ENCODE measurements at places on chromosomes 1 and 21.

GRCh38 chr21:46188226-46189212, 4.3 kb upstream of the SPATC1L start:
- no peak for DNase-seq

DNA sequence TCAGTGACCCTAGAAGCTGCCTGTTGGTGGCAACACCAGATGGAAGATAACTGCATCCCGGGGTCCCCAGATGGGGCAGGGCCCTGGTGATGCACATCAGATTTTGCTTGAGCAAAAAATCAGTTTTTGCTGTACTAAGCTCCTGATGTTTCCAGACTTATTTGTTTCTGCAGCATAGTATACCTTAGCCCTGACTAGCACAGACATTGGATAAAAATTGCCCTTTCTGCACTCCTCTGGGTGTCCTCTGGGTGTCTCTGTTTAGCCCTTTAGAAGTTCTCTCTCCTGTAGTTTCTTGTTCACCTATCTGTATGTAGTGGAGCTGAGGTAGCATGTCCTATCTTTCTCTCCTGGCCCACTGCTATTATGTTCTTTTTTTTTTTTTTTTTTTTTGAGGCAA, 30.3 kb upstream of the PLA2G2C start:
- DNase-seq, result no peak

DNA sequence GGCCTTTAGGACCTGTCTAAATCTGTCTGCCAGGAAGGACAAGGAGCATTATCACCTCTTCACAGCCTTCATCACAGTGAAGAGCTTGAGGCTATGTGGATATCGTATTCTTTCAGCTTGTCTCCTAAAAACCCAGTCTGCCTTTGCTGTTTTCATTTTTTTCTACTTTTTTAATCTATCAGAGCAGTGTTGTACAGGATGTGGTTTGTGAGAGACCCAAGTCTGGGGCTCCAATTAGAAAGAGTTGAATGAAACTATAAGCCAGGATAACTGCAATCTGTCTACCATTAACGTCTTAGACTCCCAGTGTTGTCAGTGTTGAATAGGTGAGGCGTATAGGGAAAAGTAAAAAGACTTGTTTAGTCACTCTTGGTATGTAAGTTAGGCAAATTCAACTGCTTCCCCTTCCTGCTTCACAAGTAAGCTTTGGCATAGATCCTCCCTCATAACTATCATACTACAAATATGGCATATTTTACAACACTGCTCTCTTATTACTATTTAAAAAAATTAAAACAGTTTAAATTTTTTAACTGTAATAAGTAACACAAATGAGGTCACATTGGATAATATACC, 1225.8 kb upstream of the PRMT6 start:
- no peak for DNase-seq

DNA sequence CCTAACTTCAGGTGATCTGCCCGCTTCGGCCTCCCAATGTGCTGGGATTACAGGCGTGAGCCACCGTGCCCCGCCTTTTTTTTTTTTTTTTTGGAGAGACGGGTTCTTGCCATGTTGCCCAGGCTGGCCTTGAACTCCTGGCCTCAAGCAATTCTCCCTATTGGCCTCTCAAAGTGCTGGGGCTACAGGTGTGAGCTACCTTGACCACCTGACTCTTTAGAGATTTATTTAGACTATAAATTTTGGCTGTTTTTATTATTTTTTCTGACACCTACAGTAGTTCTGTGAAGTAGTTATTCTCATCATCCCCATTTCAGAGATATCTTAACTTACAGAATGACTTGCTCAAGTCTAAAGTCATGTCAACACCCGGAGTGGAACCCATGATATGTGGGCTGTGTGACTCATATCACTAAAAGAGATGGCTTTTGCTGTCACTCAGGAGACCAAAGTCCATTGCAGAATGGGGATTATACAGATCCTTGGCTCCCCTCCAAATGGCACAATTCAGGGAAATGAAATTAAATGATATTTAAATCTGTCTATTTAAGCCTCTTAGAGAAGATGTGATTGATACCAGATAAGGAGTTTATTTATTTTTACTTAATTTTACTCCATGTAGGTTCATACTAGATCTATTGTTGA, 93.2 kb downstream of the CTH start:
- DNase-seq, result no peak

GRCh38 chr1:40143891-40144575, 17.2 kb upstream of the RLF start:
- peak; percentile 44 for DNase-seq

DNA sequence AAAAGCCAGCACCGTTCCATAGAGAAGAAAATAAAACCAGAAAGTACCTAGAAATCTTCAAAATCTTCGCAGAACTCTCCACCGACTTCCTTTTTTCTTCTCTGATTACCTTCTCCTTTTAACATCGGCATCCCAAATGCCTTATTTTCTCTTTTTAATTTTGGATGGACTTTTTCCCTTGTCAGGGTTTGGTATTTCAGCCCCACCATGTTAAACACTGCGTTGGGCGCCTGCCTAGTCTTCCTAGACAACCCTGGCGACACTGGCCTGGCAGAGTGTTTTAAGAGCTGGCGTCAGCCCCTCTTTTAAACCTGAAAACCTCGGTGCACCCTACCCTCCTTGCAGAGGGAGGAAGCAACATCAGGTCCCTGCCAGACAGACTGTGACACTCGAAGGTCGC, 66.0 kb upstream of the EFHD2 start:
- no peak for DNase-seq

DNA sequence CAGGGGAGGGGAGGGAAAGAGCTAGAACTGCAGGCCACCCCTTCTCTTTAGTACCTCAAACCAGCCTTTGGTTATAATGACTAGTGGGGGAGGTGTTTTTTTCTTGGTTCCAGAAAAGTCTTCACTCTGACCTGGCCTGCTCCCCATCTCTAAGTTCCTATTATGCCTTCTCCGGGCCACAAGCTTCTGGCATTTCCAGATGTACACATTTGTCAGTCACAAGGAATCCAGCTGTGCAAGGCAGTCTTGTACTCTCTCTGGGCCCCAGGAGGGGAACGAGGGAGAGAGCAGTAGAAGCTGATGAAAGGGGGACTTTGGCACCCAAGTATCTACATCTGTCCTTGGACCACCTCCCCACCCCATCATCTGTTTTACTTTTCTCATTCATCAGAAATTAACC, 2.7 kb upstream of the FALEC start:
- no peak for DNase-seq
